ENCODE measurements at places on chromosomes 6 and 20. TPM values are rescaled to one million over a fixed set of nuclear protein-coding genes. Genes with fewer than 3 reads are reported as not detected.

GRCh38 chr6:15283986-15284361 lies 38.1 kb downstream of the JARID2 start:
- no peak for DNase-seq

DNA sequence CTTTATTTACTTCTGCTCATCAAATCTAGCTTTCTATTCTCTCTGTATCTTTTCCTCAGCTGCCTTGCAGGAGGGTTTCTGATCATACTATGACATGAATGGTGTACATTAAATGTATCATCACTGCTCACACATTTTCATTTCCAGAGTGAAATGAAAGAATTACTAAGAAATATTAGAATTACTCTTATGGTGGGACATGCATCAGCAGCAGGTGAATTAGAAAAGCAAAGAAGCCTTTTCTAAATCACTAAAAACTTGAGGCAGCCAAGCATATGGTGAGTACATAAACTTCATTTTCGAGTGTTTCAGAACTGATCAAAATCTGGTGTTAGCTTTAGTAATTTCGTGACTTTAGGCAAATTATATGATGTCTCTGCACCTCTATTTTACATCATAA lies 23.6 kb downstream of the IL17A start:
- no peak for DNase-seq

DNA sequence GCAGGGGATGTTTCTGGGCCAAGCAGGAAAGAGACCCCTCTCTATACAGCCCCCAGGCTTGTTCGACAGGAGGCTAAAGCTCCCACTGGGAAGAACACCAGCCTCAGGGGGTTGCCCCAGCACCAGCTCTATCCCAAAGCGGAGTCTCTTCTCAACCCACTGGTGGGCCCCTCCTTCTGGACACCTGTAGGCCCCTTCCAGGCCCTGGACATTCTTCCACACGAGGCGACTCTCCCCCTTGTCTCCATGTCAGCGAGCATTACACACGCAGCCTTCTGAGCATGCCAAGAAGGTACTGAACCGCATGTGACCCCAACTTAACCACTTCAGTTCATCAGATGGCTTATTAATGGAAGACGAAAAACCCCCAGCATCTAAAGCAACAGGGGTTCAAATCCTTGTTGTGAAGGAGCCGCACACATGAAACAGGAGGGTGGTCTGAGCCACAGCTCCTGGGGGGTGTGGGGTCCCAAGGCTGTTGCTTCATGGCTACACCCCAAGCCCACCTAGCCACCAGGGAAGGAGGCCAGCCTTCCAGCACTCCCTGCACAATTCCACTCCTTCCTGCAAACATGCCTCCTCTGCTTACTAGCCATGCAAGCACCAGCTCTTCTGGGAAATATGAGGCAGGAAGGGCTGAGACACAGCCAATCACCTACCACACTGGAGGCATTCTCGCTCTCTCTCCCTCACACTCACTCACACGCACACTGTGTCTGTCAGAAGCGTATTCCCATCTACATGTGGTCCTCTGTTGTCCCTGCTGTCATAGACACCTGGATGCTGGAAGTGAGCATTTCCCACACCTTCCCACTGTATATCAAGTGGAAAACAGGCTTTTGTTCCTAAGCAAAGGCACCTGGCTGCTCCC lies 104.5 kb downstream of the NOL4L start:
- no peak for DNase-seq

DNA sequence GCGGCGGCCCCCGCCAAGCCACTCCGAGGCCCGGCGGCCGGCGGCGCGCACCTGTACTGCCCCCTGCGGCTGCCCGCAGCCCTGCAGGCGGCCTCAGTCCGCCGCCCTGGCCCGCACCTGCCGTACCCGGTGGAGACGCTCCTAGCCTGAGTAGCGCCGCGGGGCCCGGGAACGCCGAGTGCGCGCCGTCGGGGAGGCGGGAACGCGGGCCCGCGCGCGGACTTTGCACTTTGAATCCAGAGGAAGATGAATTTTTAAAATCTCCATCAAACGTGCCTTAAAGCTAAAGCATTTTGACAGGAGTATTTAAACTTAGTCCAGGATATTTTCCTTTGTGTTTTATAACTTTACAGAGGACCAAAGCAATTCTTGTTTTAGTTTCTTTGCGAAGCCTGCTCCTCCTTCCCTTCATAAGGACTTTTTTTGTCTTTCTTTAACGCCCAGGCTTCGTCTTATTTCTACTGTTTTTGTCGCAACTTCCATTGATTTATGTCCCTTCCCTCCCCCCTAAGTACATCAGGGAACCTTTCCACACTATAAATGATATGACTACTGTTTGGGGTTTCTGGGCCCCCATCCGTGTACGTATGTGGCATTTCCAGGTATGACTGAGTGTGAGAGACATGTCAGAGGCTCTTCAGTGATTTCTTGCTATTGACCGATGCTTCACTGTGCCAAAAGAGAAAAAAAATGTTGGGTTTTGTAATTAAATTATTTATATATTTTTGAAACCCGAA lies 2.0 kb downstream of the FOXQ1 start:
- no peak for DNase-seq

DNA sequence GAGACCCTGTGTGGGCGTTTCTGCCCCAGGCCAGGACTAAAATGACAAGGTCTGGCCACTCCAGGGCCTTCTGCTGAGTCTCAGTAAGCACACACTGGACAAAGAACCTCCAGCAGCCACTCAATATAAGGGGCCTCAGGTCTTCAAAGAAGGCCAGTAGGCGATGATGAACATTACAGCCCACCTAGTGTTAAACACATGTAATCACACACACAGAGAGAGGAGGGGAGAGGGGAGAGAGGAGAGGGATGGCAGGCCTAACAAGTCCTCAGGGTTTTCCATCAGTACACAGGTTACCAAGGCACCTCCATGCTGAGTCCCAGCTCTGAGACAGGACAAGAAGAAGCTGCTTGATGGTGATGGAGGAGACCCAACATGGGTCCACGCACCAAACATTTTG lies 325.6 kb downstream of the PTPRT start:
- DNase-seq, result no peak

IL17A gene
- not detected for total RNA-seq

CALHM4 gene
- total RNA-seq, result not detected

DNA sequence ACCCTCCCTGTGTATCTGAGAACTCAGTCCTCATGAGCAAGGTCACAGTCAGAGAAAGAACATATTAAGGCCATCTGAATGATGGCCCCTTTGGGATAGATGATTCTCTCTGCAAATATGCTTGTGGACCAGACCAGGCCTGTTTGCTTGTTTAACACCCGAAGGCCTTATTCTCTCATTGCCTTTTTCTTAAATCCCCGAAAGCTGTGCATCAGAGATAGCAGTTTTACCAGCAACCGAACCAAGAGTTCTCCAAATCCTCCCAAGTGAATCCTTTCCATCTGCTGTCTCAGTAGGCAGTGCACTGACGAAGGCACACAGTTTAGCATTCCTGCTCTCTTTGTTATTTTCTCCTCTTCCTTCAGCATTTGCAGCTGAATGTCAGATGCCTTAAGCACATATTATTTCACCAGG lies 79.8 kb downstream of the TRMT6 start:
- DNase-seq, result no peak

- no peak for DNase-seq
Observed at GRCh38 chr6:31720196-31720770, 1.3 kb downstream of the LY6G6C start.

DNA sequence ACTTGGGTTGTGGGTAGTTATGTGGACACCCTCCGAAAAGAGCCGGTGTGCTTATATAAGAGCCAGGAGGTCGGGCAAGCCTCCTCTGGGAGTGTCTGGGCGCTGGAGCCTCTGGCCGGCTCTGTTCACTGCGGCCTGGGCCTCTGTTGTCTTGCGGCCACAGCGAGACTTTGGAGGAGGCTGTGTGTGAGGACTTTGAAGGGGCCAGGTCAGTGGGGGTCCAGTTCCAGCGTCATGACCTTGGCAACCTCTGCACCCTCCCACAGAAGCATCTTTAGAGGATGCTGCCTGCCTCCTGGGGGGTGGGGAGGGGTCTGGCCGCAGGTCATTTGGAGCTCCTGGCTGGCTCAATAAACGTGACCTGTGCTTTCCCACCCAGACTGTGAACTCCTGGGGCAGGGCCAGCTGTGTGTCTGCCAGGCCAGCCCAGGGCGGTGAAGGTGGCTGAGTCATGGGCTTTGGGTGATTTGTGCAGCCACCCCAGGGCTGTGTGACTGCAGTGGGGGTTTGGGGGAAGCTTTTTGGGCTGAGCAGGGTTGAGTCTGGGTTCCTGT lies 1.2 kb downstream of the TCEA2 start:
- DNase-seq, result no peak

- DNase-seq, result no peak
Observed at GRCh38 chr6:133815313-133815712, 73.6 kb upstream of the TCF21 start.

PROKR2 gene
- not detected for total RNA-seq

PPP1R14C gene
- total RNA-seq, result 130 TPM

DNA sequence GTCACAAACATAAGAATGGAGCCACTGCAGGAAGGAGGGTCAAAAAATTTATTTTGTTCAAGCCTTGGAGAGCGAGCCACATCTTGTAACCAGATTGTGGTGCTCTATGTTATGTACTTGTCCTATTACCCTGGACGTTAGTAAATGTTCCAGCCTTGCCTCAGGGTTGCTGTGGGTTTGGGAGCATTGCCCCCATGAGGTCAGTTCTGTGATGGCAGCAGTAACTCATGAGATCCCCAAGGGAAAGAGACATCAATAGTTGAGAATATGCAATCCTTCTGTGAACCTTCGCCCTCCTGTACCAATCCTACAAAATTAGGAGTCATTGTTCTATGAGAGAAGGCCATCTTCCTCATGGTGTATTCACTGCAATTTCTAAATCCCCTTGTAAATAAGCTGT lies 16.4 kb upstream of the CFAP206 start:
- no peak for DNase-seq

GRCh38 chr6:137653706-137654059 lies 159.5 kb upstream of the OLIG3 start:
- DNase-seq, result no peak

DNA sequence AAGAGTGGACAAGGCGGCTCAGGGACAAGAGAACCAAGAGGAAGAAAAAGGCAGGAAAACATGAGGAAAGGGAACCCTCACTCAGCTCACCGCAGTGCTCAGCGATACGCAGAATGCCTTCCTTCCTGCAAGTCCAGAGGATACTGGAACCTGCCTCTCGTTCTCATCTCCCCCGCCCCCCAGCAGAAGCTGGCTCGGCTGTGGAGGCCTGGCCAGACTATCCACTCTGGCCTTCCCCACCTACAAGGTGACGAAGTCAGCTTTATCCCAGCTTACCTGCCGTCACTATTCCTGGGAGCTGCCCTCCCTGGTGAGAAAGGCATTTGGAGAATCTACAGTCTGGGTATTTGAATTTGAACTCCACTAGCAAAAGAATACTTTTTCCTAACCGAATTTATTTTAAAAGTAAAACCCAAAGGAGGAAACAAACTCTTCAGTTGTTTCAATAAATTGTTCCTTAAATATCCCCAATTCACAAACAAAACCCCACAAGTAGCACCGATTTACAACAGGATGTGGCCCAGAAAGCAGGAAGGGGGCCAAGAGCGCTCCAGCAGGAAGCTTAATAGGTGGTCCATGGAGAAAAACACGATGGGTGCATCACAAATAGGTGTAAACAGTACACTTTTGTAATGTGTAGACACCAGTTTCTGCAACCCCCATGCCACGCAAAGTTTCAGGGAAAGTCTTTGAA lies 2.1 kb upstream of the DIDO1 start:
- DNase-seq, result no peak

MROH8 gene
- total RNA-seq, result 5.8 TPM

SLC22A2 gene
- total RNA-seq, result not detected

DNA sequence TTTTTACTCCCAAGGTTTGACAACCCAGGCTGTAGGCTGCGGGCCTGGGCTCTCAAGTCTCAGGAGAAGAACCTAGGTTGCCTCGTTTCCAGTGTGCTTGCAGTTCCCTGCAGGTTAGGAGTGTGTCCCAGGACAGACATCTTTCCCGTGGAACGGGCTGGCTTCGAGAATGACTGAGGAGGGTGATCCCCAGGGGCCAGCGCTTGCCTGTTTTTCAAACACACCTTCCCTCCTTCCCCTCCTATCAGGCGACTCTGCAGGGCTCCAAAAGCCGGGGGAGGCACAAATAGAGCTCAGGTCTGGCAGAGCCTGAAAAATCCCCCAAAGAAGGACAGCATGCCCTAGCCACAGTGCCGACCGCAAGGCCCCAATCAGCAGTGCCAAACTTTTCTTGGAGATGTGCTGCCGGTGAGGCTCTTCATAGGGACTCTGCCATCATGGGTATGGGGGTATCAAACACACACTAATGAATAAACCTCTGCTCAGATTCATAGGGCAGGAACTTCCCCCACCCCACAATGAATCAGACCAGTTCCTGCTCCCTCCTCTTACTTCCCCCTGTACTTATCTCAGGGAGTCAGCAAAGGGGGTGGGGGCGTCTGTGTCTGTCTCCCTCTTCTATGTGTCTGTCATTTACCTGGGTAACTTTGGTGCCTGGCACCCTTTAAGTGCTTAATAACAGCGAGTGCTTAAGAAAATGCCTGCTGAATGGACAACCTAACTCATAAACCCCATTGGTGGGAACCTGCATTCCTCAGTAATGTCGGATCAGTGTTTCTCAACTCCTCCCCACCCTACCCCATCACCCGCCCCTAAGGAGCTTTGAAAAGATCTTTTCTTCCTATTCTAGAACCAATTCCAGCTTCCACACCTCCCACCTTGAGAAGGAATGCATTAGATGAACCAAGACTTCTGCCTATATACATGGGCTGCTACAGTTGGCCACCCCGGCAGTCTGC lies 1.6 kb downstream of the KCNG1 start:
- no peak for DNase-seq

GRCh38 chr6:20924911-20925543 lies 390.8 kb downstream of the CDKAL1 start:
- no peak for DNase-seq

GRCh38 chr6:116102873-116103272 lies 2.2 kb downstream of the NT5DC1 start:
- DNase-seq, result no peak

GRCh38 chr6:45783716-45784115 lies 231.9 kb downstream of the CLIC5 start:
- no peak for DNase-seq

PCK1 gene
- 0.52 TPM for total RNA-seq

C6orf58 gene
- not detected for total RNA-seq

TMC2 gene
- total RNA-seq, result not detected

- no peak for DNase-seq
Observed at GRCh38 chr20:58822748-58823730, 27.7 kb downstream of the GNAS-AS1 start.

UNC5CL gene
- 0.96 TPM for total RNA-seq

SRSF12 gene
- not detected for total RNA-seq

GRCh38 chr20:11791835-11792567 lies 125.7 kb upstream of the BTBD3 start:
- DNase-seq, result no peak

- DNase-seq, result no peak
Observed at GRCh38 chr6:158043008-158043407, 61.3 kb downstream of the SYNJ2 start.

DNA sequence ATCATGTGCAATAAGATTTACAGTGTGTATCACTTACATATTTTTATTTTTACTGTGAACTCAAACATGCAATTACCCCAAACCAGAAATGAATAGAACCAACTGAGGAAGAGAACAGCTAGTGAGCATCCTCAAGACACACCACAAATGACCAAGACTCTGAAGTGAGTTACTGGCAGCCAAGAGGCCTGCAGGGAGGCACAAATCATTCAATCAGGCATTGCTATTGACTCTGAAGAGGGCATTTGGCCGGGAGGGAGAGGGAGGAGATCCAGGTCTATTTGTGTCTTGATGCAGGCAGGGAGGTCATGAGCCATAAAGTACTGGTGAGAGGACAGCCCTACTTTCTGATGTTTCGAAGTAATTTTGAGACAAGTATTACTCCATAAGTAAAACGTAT lies 257.7 kb downstream of the BCKDHB start:
- no peak for DNase-seq

KCNK5 gene
- 2.0 TPM for total RNA-seq

GLP1R gene
- total RNA-seq, result 1.9 TPM

- DNase-seq, result no peak
Observed at GRCh38 chr20:47876311-47877088, 91.2 kb upstream of the SULF2 start.

All from right atrium auricular region (tissue), 2 donors.